Stimulated activated CD8-positive, alpha-beta memory T cell treated with anti-CD3 and anti-CD28 coated beads, Interleukin-2, amount 100 ng/mL, for 1 hour (primary cell): ENCODE measurements at places on chromosomes 1 and 21.

DNA sequence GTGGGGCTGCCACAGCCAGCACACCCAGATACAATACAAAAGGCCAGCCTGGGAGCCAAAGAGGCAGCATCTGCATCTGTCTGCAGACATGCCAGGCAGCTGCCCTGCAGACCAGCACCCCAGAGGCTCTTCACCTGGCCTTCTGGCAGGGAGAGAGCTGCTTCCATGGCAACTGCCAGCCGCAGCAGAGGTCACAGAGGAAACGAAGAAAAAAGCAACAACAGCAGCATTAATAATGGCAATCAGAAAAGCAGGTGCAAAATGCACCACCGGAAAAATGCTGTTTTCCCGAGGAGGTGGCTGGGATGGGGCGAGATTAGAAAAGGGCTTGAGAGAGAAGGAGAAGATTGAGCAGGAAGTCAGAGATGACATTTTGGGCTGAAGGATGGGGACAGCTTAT is 309.5 kb downstream of the PCP4 start:
- no peak for DNase-seq

GRCh38 chr21:31201548-31201947 is 142.5 kb downstream of the TIAM1 start:
- no peak for DNase-seq

DNA sequence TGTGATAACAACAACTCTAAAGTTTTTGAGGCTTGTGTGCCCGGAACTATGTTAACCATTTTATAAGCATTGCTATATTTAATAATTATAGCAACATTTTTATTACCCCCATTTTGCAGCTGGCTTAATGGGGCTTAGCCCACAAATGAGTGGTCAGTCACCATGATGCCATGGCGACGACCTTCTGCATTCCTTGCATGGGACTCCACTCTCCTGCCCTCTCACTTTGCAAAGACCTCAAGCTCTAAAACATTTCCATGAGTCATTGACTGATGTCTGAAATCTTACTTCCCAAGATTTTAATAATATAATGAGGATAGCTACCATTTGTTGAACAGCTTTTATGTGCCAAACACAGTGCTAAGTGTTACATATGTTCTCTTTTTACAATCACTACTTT is 15.4 kb downstream of the NGF start:
- no peak for DNase-seq

DNA sequence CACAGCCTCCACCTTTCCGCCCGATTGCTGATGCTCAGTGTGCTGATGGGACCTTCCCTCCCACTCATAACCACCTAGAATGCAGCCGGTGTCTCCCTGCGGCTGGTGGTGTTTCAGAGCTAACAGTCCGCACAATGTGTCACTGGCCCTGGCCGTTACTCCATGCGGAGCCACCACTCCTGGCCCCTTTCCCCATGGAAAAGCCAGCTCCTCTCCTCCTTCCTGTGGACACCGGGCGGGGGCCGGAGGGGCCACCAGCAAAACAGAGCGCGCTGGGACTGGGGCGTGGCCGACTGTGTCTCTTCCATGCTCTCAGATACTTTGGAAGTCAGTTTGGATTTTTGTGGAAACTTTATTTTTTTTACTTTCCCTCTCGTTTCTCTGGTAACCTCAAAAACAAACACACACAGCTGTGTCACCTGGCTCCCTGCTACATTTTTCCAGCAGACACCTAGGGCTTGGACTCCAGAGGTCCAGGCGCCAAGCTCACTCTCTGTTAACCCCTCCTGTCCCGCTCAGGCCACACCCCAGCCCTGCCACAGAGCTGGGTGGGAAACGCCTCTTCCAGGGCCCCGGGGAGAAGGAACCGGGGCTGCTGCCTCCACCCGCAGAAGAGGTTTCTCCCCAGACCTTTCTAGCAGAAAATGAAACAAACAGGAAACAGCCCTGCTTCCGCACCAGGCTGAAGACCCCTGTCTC is 32.5 kb upstream of the COL6A2 start:
- DNase-seq, result no peak

GRCh38 chr21:21028275-21028820 is 30.1 kb downstream of the NCAM2 start:
- DNase-seq, result no peak

DNA sequence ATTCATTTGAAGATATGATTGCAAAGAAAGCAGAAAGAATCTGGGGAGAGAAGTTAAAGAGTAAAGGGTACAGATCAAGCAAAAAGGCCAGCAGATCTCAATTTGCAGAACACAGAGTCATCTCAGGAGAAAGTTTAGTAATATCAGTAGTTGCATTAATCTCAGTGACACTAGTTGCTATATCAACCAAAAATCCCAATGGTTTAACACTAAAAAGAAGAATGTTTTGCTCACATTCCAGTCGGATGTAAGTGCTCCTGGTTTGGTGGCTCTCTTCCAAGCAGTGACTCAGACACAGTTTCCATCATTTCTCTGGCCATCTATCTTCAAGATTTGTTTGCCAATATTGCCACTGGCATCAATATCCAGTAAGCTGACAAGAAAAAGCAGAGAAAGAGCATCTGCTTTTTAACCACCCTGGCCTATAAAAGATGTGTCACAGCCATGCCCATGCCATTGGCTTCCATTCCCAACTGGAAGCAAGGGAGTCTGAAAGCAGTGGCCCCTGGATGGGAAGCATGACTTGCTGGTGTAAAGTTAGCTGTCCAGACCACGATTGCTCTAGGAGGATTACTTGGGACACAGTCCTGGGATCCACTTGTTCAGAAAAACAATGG is 45.5 kb upstream of the AIM2 start:
- DNase-seq, result no peak

DNA sequence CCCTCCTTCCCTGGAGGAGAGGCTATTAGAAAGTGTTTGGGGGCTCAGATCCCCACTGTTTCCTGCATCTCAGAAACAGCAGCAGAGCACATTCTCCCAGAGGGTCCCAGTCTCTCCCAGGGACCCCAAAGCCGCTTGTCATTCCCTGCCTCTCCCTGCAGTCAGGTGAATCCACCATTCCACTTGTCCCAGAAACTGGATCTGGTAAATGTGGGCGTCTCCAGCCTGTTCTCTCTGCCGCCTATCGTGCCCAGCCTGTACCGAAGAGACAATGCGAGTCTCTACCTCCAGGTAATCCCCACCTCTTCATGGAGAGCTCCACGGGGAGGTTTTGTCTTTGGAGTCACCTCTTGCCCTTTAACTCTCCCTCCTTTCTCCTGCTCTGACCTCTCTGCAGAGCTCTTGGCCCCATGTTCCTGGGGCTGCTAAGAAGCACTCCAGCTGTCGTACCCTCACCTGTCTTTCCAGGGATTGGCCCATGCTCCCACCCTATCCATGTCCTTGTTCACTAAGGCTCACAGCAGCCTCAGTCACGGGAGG is 26.9 kb downstream of the INAVA start:
- no peak for DNase-seq

GRCh38 chr1:113579256-113580018 is 179.8 kb downstream of the PHTF1 start:
- DNase-seq, result no peak

DNA sequence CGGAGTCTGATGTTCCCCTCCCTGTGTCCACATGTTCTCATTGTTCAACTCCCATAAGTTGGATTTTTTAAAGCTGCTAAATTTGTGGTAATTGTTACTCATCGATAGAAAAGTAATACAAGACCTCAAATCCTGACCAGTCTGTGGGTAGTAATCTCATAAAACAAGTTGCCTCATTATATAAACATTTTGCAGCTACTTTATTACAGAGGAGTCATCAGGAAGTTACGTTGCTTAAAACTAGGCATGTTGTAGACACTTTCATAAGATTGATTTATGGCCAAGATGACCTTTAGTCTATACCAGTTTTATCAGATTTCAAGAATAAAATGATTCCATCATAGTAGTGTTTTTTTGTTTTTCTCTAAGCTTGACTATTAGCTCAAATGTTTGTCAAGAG is 208.8 kb downstream of the GIPC2 start:
- no peak for DNase-seq

DNA sequence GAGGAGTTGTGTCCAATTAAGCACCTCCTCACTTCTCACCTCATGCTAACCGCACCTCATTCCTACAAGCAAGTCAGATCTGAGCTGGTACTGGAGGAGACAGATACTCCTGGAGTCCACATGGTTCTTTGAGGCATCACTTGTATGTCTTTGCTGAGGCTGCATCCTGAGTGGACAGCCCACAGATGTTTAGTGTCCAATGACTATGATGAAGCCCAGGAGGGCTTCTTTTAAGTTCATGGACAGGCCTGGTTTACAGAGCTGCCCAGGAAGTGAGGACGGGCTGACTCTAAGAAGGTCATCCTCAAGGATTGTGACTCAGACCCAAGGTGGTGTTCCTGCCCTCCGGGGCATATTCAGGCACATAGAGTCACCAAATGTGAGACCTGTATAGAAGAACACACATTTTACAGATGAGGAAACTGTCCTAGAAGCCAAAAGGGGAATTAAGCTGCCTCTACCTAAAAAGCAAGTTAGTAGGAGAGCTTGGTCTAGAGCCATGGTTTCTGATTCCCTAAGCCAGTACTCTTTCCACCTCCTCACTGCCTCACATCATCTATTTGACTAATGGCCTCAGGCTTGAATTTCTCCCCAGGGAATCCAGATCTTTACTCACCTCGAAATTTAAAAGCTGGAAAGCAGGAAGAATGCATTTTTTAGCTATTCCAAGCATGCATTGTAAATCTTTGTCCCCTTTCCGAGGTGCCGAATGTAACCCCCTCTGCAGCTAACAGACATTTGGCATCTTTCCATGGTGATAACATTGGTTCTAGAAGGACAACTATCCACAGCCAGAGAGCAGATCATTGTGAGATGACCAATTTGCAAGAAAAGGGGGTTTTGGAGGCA is 228.1 kb downstream of the OMA1 start:
- no peak for DNase-seq

DNA sequence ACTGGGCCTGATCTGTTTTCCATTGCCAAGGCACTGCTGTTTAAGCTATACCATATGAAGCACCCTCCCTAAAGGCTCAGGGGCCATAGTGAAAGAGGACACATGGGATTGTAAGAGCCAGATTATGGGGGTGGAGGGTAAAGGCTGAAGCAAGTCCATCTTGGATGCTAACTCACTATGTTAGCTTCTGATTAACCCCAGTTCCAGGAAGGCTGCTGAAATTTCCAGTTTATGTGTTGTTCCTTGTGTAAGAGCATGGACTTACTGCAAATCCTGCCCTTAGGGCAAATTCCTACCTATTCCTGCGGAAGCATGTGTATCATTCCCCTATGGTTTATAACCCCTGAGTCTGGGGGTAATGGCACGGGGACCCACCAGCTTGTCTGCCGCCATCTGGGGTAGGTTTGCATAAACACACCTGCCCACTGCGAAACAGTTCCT is 91.8 kb upstream of the SERBP1 start:
- no peak for DNase-seq

DNA sequence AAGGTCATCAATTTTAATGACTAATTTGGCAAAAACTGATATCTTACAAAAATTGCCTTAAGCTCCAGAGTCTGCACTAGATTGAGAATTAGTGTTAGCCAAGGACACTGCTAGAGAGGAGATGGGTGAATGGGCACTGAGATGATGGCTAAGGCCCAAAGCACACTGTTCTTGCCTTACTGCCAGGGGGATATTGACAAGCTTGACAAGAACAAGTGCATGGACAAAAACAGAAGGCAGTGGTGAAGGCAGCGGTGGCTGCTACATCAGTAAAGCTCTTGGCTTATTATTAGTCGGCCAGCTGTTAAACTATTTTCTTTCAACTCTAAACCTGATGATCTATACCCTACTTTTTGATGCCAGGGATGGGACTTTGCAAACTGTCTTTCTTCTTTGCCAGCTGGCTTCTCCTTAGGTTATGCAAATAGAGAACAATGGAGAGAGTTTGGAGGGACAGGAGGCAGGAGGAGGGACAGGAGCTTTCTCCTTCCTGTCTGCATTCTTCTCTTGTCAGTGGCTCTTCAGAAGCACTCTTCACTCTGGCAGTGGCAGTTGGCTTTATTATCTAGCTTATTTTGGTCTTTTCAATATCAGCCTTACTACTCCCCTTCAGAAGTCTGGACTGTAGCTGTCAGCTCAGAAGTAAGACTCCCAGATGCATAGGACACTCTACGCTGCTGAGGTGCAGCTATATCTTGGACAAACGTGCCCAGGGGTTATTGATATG is 853.5 kb upstream of the TMPRSS15 start:
- no peak for DNase-seq

DNA sequence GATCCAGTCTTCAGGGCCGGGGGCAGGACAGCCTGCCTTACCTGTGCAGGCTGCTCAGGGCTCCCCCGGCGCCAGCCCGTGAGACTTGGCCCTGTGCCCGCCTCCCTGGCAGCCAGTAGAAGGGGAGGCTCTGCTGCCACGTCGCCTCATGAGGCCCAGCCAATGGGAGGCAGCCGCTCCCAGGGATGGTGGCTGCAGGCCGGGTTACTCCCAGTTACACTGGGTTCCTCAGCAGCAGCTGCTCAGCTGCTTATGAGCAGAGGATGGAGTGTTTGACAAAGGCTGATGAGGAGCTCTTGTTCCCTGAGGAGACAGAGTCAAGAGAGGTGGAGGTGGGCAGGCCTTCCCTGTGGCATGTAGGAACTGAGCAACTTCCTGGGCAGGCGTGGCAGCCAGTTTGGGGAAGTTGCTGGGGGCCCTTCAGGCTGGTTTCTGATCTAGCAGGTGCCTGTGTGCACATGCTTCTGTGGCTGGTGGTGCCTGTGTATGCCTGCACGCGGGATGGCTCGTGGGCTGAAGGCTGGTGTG is 5.5 kb downstream of the MFSD2A start:
- DNase-seq, result no peak

DNA sequence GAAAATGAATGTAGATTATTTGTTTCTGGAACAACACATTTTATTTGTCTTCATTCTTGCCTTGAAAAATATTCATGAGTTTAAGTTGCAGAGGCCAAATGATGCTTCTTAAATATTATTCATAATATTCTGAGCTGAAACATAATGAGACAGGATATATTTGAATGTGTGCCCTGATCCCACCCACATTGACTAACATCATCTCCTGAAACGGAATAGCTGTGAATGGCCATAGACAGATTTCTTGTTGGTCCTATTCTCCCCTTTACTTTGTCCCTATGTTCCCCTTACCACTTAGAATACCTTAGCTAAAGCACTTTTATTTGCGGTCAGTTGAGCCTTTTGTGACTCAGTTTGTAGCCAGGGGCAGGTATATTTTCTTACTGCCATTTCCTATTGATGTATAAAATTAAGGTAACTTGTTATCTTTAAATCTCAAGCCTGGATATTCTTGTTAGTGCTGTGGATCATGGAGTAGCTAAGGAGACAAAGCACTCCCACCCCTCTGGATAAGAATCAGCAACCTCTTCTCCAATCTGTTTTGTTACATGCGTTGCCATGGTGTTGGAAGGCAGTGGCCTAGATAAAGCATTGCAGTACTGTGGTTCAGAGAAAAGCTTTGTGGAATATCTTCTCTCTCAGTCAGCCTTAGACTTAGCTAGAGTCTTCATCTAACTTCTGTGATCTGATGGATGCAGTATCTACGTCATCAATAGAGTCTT is 478.5 kb upstream of the DEPDC1 start:
- DNase-seq, result no peak

DNA sequence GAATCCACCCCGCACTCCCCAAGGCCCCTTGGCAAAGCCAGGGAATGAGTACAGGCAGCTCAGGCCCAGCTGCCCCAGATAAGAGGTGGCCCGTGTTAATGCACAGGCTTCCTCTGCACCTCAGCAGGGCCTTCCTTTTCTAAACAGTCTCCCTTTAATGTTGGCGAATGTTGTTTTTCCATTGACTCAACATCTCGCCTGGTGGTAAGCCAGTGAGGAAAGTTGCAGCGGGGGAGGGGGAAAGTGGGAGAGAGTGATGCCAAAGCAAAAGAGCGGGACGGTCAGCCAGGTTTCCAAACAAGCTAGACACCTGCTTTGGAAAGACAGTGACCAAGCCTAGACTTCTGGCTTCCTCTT is 10.3 kb upstream of the PROX1 start:
- no peak for DNase-seq

- no peak for DNase-seq
Observed at GRCh38 chr21:29125191-29125590, 5.3 kb upstream of the MAP3K7CL start.
